ENCODE measurements at places on chromosomes 12 and 14.
A peak's percentile ranks its signal among the peaks of the same experiment; 100 is the strongest.

GRCh38 chr14:31920989-31921650 lies 156.0 kb upstream of the ARHGAP5 start:
- DNase-seq: no peak

GRCh38 chr12:55256831-55257230 lies 12.4 kb downstream of the OR6C74 start:
- DNase-seq: no peak

DNA sequence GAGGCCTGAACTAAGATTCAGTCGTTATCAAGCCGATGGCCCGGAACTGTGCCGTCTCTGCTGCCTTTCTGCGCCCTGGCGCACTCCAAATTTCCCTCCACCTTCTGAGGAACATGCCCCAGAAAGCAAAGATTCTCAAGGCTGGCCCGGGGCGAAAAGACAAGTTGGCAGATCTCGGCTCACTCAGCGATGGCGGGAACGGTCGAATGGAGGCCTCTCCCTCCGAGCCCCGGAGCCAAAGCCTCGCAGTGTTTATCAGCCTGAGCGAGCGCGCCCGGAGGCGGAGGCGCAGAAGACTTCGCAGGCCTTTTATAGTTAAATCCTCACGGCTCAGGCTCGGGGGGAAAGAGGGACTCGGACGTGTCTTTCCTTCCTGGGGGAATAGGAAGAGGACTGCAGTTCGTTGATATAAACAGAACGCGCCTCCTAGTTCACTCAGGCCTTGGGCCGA lies 5.6 kb downstream of the TBX5 start:
- no peak for DNase-seq

GRCh38 chr12:101877806-101878242 lies 444 bp downstream of the DRAM1 start:
- DNase-seq: peak; percentile 36

DNA sequence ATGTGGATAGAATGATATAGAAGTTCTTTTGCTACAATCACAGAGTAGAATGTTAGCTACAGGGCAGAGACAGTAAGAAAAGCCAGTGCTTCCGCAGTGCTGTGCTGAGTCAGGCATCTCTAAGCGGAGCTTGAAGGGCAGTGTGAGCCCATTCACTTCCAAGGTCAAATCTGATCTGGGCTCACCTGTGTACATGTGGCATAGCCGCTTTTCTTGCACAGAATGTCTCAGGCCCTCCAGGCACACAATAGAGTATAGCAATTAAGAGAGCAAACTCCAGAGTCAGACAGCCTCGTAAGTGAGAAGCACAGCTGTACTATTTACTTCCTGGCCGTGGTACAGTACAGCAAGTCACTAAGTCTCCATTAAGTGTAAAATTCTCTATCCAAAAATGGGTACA lies 26.8 kb downstream of the CORO1C start:
- no peak for DNase-seq

DNA sequence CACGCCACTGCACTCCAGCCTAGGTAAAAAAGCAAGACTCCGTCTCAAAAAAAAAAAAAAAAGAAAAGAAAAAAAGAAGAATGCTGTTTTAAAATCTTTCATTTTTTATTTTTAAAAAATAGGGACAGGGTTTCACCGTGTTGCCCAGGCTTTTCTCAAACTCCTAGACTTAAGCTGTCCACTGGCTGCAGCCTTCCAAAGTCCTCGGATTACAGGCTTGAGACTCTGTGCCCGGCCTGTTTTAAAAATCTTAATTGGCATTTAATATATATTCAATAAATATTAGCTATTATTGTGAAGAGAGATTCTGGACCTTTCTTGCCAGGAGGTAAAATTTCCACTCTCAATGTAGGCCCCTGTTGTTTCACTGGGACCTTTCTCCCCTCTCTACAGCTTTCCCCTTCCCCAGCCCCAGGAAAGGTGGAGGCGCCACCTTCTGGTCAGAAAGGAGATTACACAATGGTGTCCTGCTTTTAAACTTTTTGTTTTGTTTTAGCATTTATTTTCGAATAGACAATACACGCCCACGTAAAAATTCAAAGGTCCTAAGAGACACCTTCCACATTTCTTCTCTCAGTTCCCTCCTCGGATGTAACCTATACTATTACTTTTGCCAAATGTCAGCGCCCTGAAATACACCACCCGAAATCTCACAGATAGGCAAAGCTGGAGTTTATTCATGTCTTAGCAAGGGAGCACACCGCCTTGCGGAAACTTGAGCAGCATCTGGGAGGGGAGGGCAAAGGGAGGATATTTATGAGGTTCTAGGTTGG lies 23.8 kb upstream of the PHC1 start:
- DNase-seq: peak; percentile 50

GRCh38 chr14:68369281-68370056 lies 423.4 kb downstream of the ZFP36L1 start:
- no peak for DNase-seq

DNA sequence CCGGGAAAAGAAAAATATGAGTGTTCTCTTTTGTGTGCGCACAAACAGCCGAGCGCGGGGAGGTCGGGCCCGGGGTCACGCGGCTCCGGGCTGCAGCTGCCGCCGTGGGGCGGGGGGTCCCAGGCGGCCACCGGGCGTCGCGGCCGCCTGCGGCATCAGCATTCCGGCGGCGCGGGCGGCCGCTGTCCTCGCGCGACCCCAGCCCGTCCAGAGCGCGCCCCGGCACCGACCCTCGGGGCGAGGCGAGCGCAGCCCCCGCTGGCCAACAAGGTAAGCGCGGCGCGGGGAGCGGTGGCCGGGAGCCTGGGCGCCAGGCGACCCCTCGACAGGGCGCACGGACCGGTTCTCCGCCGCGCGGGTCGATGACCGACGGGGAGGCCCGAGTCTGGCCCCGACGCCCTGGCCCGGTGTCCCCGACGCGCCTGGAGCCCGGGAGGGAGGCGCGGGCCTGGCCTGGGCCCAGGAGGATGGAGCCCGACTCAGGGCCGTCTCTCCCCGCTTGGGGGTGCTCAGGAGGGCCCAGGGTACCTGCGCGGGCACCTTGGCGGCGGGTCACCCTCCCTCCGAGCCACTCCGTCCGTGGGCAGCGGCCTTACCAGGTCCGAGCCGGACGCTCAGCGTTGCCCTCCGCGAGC lies 103.9 kb upstream of the DIO3 start:
- DNase-seq: no peak

DNA sequence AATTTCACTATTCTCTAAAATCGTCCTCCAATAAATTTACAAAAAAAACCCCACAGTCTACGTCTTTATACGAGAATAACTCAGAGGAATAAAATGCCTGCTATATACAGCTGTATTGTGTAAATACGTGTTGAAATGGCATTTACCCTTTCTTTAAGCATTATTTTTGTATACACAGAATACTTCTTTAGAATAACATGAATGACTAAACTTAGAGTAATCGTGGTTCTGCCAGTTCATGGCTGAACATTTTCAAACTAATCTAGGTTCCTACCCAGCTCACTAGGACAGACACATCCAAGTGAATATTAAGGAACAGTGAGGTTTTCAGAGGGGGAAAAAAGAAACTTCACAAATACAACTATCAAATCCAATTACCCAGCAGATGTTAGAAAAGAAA lies 24.6 kb downstream of the DICER1 start:
- no peak for DNase-seq

- peak; percentile 73 for DNase-seq
Observed at GRCh38 chr12:27015730-27016076, 1.5 kb upstream of the TM7SF3 start.

DNA sequence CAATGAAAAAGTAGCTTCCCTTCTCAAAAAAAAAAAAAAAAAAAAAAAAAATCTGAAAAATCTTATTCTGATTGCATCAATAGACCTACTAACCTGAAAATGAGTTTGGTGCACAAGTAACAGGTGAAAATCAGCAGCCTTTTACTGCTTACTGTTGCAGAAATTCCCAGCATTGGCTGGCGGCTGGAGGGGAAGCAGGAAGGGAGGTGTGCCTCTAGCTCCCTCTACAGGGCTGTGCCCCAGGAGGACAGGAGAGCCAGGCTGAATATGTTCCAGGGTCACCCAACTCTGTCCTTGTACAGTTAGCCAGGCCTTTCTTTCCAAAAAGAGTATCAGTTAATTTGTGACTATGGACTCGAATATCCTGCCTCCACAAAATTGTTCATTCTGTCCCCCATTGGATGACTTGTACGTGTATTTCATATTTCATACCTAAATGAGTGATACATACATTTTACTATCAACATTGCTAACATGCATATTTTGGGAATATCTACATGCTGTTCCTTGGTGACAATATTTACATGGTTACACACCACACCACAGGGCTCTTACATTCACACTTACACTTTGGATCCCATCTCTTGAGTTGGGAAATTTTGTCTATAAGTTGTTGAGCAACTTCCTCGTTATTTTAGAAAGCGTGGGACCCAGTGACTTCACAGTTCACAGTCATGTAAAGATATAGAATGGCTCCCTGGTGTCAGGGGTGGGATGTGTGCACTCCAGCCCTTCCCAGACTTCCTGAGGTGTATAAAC lies 124.8 kb downstream of the SAMD4A start:
- peak; percentile 78 for DNase-seq

DNA sequence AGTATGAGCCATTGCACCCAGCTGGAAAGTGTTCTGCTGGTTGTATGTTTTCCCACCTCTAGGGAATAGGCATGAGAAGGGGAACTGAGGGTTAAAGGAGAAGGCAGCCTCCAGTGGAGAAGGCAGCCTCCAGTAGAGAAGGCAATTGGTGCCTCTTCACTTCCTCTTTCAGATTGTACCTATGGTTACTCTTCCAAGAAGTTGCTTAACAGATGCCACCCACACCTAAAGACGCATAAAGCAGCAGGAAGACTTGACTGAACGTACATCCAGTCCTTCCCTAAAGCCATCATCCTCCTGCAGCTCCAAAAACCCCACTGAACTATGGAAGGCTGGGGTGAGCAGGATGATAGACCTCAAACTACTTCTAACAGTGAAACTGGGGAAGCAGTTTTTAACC lies 13.1 kb downstream of the DPF3 start:
- no peak for DNase-seq

DNA sequence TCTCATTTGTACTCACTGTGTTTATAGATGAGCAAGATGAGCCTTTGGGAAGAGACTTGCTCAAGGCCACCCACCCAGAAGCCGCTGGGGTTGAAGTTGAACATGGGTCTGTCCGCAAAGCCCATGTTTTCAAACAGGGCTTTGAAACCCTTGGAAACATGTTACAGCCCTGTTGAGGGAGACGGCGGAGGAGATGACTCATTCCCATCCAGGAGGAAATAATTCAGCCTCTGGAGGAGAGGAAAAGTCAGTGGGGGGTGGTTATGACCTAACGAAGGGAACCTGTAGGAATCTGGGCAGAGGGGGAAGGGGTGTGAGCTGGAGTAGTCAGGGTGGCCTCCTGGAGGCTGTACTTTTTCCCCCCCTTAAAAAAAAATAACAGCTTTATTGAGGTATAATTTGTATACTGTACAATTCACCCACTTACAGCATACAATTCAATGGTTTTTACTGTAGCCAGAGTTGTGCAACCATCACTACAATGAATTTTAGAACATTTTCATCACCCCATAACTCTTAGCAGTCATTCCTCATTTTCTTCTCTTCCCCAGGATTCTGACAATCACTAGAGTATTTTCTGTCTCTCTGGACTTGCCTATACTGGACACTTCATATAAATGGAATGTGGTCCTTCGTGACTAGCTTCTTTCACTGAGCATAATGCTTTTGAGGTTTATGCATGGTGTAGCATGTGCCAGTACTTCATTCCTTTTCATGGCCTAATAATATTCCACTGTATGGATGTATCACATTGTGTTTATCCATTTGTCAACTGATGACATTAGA lies 1.9 kb upstream of the RIN3 start:
- DNase-seq: peak; percentile 95

DNA sequence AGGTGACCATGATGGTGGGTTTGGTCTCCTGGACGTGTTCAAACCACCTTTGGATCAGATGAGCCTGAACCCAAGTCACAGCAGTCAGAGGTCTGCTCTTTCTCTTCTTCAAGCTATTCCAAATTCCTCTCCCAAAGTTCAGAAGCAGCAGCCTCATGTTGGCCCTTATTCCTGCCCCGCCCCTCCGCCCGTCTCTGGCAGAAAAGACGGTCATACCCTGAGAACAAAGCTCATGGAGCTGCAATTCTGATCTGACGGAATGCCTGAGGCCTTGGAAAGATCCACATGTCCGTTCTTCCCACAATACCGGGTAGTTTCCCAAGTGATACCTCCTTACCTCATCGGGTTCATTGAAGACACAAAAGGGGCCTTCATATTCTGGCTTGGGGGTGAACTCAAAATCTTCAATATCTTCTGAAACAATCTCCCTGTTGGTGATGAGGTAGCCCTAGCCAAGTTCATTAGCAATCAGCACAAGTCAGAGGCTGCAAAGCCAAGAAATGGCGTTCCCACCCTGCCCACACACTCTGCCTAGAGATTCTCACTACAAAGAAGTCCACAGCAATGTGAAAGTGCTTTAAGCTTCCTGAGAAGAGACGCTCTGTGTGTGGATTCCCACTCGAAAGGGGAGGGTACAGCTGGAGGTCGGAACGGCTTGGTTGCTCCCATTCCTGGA lies 11.2 kb downstream of the POLE start:
- no peak for DNase-seq

- DNase-seq: no peak
Observed at GRCh38 chr14:56357428-56357827, 222.2 kb upstream of the TMEM260 start.

DNA sequence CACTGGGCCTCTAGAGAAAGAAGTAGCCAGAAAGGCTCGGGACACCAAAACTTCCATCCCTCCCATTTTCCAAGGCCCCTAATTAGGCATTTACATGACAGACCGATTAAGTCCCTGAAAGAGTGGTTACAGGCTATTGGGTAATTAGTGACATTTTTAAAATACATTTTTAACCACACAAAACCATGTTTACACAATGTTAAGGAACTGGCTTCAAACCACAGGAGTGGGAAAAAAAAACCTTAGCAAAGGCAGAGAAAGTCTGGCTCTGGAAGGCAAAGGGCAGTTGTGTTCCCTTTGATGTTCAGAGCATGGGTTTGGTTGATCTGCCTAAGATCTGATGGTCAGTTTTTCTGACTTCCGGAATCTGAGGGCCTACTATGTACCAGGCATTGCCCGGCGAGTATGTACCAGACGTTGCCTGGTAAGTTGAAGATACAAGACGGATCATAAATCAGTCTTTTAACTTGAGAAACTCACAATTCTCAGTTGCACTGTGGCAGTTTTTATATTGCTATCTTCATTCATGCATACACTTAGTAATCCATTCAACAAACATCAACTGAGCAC lies 576.5 kb downstream of the MED13L start:
- peak; percentile 19 for DNase-seq

- DNase-seq: no peak
Observed at GRCh38 chr14:69820991-69821390, 23.9 kb upstream of the SLC10A1 start.
